ENCODE measurements at places on chromosomes 6 and 20. TPM values are rescaled to one million over a fixed set of nuclear protein-coding genes. Genes with fewer than 3 reads are reported as not detected.

DNA sequence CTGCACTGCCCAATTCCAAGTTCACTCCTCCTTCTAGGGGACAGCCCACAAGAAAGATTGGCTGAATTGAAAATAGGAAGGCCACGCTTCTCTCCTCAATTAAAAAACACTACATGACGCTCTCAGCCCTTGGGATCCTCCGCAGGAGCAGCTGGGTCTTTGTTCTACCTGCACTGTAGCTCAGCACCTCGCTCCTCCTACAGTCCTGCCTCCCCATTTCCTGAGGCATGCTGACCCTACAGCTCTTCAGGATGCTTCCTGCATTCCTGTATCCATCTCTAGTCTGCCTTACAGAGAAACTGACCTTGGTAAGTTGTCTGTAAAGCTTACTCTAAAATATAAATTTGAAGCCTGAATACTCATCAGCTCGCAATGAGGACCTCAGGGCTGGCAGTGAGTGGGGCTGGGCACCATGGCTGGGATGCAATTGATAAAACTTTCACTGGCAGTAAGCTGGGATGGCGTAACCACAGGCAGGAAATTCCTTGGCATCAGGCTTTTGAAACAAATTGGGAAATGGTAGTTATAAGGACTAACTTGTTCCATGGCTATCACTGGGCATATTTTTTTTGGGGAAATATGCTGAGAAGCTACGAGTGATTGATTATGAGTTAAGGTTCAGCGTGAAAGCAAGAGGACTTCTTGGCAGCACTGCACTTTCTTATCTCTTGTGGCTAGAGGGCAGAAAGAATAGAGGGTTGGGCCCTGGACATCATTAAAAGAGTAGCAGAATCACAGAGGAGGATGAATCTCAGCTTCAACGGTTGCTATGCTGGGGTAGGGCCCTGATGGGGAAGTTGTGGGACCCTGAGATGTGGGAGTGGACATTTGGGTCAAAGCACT lies 11.7 kb upstream of the SIRPB1 start:
- DNase-seq = no peak

DNA sequence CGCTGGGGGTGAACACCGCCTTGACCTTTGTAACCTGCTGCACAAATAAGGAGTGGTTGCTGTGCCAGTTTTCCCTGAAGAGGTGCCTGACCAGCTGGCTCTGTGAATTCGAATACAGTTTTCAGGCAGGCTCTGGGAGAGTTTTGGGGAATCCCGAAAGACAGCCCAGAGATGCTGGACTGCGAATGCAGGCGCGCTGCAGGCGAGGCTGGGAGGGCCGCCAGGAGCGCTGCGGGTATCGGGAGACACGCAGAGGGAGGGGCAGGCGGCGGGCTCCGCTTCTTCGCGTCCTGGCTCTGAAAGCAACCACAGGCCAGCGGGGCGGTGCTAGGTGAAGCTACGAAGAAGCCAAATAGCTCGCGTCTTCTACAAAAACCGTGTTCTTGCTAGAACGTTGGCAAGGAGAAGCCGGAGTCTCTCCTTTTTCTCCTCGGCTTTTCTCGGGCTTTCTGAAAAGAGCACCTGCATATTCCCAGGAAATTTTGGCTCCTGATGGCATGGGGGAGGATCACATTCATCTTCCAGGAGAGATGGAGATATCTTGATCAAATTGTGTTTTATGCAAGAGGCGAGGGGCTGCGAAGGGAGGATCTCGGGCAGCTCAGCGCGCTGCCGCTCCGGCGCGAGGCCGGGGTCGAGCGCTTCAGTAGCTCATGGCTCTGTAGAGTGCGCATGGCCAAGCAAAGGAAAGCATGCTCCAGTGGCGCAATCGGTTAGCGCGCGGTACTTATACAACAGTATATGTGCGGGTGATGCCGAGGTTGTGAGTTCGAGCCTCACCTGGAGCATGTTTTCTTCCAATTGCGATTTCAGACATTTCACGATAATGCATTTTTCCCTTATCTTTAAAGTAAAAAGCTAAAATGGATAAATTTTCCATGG lies 158.1 kb upstream of the ZNF184 start:
- DNase-seq = peak; percentile 17

DNA sequence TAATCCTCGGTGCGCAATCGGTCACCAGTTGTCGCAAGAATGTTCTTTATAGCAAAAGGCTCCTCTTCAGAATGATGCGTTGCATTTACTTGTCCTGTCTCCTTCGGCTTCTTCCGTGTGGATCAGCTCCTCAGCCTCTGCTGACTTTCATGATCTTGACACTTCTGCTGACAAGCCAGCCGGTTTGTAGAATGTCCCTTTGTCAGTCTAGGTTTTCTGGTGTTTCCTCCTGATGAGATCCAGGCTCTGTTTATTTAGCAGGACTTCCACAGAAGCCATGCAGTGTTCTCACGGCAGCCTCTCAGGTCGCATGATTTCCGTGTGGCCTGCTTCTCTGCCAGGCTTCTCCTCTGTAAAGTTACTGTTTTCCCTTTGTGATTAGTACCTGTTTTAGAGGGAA lies 66.9 kb downstream of the STX11 start:
- no peak for DNase-seq

- peak; percentile 21 for DNase-seq
Measured at GRCh38 chr6:140581601-140582000, 1207.2 kb upstream of the CITED2 start.

GRCh38 chr6:168495636-168496035 lies 54.7 kb downstream of the SMOC2 start:
- DNase-seq = no peak

DNA sequence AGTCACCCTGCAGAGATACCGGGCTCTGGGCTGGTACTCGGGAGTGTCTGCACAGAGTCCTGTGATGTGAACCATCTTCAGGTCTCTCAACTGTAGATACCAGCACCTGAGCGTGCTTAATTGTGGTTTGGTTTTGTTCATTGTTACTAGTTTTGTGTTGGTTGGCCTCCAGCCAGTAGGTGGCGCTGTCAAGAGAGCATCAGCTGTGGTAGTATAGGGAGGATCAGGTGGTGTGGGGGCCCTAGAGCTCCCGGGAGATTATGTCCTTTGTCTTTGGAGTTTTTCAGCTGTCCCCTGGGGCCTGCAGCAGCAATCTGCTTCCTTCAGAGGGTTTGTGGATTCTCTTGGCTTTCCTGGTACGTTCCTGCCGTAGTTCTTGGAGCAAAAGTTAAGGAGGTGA lies 67.9 kb downstream of the CDYL start:
- DNase-seq = no peak

DNA sequence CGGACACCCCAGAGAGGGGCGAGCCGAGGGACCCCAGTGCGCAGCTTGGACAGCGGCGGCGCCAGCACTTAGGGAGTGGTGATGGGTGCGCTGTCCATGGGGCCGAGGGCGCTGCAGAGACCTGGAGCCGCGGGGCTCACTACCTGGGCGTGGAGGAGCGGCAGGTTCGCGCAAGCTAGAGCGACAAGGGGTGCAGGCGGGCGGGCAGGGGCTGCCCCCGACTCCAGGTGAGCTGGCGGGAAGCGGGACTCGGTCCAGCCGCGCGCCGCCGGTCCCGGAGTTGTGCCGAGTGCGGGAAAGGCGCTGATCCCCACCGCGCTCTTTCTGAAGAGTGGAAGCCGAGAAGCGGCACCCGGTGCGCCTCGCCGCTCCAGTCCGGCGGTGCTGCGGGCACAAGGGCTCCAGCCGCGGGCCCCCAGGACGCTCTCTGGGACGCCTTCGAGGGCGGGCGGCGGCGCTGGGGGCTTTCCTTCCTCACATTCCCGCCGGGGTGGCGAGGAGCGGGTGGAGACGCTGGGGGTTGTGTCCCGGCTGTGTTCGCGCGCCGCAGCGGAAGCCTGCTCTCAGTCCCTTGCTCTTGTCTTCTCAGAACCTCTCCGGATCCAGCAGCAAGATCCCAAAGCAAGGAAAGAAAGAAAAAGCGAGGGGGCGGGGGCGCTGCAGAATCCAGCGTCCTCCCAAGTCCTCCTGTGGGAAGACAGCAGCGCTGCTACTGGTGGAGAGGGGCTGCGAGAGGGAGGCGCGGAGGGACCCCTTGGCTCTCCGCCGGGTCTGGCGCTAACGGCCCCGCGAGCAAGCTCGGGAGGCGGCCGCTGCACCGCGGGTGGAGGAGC lies at the start of gene B3GAT2:
Gene B3GAT2 (minus strand): TSS at position 610 of the 833 bp plus-strand sequence. CDS start 631 bp downstream, outside the sequence.
- DNase-seq = no peak

- no peak for DNase-seq
Measured at GRCh38 chr6:111823831-111824607, 49.2 kb downstream of the FYN start.

- no peak for DNase-seq
Measured at GRCh38 chr6:17842934-17843821, 136.5 kb upstream of the NUP153 start.

- DNase-seq = no peak
Measured at GRCh38 chr6:151963001-151963400, 155.5 kb downstream of the ESR1 start.

DNA sequence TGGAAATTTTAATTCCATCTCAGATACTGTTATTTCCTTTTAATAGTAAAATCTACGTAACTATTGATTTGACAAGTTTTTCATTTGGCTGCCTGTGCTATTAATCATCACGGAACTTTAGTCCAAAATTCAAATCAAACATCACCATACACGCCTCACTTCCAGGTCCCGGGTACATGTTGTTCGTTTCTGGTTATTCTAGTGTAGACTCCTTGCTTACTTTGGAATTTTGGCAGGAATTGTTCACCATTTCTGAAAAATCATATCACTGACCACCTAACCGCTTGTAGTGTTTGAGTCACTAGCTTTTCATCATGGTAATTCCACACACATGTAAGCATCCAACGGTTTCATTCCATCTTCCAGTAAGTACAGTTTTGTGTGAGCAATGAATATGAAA lies 98.0 kb upstream of the NHSL1 start:
- DNase-seq = no peak

GRCh38 chr20:61957961-61958715 lies 107.5 kb downstream of the TAF4 start:
- no peak for DNase-seq

DNA sequence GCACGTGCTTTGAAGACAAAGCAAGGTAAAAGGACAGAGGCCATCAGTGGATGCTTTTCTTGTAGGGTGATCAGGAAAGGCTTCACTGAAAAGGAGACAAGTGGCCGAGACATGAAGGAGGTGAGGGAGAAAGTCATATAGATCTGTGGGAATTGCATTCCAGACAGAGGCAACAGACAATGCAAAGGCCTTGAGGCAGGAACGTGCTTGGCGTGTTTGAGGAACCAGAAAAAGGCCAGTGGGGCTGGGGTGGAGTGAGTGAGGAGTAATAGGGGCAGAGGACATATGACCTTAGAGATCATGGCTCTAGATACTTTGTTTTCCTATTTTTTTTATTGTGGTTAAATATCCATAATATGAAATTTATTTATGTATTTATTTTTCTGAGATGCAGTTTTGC lies 10.5 kb upstream of the SALL4 start:
- DNase-seq = no peak

- no peak for DNase-seq
Measured at GRCh38 chr20:31580706-31581105, 24.4 kb upstream of the ID1 start.

DNA sequence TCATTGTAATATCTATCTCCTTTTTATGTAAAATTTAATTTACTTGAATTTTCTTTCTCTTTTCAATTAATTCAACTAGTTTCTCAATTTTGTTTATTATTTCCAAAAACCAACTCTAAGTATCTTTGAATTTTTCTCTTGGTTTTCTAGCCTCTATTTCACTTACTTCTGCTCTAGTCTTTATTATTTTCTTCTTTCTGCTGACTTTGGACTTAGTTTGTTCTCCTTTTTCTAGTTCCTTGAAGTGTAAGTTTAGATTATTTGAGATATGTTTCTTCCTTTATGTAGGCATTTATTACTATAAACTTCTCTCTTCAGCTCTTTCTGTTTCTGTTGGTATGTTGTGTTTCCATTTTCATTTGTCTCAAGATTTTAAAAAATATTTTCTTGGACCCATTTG lies 70.8 kb downstream of the TNFAIP3 start:
- DNase-seq = no peak

- peak; percentile 98 for DNase-seq
Measured at GRCh38 chr6:33417903-33418689, at the start of gene CUTA. Gene CUTA, minus strand, starts transcription at chr6:33418107. Its CDS starts 107 bp downstream, at chr6:33418000.

DNA sequence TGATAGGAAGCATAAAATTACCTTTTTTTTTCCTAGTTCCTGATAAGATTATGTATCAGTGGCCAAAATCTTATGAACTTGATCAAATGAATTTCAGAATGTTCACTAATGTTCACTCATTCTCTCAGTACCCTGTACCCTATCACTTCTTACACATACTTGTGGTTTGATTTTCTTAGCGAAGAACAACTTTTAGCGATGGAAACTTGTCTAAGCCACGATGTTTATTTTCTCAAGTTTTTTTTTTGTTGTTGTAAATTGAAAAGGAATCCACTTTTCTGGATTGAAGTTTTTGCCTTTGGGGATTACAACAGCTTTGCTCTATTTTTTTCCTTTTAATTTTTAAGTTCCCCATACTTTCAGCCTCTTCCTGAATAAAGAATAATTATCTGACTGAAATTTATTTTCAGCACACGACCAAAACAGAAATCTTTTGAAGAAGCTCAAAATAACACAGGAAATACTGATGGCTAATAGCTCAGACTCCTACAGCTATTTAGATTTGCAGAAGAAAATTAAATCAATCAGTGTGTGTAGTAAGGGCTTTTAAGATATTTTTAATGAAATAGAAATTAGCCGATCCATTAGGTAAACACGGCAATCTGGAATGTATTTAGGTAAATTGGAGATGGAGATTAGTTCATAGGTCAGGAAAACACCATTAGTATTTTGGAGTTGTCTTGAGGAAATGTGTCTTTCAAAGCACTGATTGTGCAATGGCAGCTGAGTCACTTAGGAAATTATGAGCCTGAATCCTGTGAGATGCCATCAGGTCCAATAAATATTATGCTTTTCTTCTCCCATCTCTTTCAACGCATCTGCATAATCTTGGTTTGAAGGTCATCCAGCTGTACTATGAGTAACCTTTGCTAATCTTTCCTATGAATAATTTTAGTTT lies 217.5 kb downstream of the GJA1 start:
- DNase-seq = no peak

DNA sequence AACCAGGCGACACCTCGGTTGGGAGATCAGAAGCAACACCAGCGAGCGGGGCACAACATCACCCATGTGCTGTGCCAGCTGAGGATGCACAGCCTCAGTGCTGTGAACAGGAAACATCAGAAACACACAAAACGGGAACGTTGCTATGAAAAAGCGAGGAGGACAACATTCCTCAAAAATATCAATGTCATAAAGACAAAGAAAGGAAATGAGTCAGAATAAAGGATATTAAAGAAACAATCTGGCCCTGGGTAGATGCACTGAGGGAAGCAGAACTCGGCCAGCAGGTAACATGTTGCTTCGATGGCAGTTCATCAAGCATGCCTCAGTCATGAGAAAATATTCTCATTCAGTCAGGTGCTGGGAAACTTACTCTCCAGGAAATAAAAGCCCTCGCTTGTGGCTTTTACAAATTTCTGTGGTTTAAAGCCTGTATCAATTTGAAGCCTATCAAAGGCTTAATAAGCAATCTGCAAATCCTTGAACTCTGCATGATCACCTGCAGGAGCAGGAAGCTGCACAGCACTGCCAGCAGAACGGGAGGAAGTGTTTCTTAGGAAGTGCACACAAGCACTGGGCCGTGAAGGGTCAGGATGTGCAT lies 77.5 kb downstream of the GINS1 start:
- DNase-seq = no peak

GRCh38 chr6:11947575-11947974 lies 64.5 kb upstream of the HIVEP1 start:
- DNase-seq = no peak

- no peak for DNase-seq
Measured at GRCh38 chr6:114068771-114069170, 97.8 kb upstream of the HDAC2 start.

Gene FBXL4
- 13.1 TPM for total RNA-seq

Gene RIPOR2
- total RNA-seq = 31.1 TPM

Gene CTAGE9
- total RNA-seq = not detected

Gene FAM83C
- total RNA-seq = not detected

Gene KIAA1755
- not detected for total RNA-seq

Gene AAR2
- 36.7 TPM for total RNA-seq

Gene DEFB114
- total RNA-seq = not detected

Gene FAM209B
- 1.2 TPM for total RNA-seq
